ENCODE measurements at places on chromosomes 16 and 17.

DNA sequence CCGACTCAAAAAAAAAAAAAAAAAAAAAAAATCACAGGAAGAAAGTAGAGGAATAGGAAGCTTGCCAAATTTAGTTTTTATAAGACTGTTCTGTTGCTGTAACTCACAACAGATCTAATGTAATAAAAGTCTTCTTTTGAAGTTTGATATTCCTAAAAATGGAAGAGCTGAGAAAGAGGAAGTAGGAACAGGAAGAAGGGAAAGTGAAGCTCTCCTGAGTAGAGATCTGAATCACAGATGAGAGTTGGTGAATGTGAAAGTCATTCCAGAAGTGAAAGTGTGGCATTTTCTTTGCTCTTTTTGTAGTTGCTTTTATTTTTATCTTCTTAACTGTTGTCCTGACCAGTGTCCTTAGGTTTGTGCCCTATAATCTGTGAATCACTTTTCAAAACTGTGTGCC is 2.1 kb downstream of the NMT1 start:
- DNase-seq: no peak

GRCh38 chr16:87830673-87831420 is 38.5 kb downstream of the SLC7A5 start:
- no peak for DNase-seq

DNA sequence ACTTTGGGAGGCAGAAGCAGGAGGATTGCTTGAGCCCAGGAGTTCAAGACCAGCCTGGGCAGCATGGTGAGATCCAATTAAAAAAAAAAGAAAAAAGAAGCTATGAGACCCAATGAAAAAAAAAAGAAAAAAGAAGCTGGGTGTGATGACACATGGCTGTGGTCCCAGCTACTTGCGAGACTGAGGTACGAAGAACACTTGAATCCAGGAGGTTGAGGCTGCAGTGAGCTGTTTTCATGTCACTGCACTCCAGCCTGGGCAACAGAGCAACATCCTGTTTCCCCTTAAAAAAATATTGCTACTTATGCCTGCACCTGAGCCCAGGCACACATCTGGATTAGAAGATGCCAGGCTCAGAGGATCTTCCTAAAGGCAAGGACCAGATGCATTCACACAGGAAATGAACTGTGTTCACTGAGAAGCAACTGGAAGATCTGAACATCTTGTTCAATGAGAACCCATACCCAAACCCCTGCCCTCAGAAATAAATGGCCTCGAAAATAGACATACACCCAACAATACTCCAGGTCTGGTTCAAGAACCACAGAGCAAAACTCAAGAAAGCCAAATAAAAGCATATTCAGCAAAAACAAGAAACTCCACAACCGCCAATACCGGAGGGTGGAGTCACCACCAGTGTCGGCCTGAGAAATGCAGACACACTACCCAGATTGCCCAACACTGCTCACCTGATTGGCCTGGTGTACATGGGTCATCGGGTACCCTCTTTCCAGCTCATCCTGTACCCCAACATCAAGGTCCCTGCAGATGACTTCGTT is 4.4 kb downstream of the RNF135 start:
- DNase-seq: no peak

- DNase-seq: no peak
These were observed 5.1 kb downstream of the CYB5D1 start for GRCh38 chr17:7862692-7863437.

GRCh38 chr17:31678431-31678830 is 180.6 kb downstream of the COPRS start:
- no peak for DNase-seq

All from kidney epithelial cell (primary cell).